ENCODE measurements at places on chromosomes 7 and 10.

DNA sequence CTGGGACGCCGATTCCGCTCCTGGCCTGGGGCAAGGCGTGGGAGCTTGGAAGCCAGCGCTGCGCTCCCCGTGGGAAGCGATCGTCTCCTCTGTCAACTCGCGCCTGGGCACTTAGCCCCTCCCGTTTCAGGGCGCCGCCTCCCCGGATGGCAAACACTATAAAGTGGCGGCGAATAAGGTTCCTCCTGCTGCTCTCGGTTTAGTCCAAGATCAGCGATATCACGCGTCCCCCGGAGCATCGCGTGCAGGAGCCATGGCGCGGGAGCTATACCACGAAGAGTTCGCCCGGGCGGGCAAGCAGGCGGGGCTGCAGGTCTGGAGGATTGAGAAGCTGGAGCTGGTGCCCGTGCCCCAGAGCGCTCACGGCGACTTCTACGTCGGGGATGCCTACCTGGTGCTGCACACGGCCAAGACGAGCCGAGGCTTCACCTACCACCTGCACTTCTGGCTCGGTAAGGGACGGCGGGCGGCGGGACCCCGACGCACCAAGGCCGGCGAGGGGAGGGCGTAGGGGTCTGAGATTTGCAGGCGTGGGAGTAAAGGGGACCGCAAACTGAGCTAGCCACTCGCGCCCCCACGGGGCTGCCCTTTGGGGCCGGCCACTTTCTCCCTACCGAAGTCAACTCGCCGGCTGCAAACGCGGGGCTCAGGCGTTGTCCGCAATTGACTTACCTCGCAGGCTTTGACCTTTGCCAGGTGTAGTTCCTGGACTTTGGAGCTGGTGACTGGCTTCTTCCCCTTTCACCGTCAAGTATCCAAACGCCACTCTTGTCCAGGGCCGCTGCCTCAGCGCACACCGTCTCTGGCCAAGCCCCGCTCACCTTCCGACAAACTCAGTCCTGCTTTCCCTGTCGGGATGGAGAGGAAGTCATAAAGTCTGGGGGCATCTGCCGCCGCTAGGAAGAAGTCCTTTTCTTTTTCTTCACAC, at the start of gene SCIN:
Gene SCIN, plus strand, starts transcription at position 187 of the 928 bp plus-strand sequence. Its CDS starts 67 bp downstream, at position 254.
- DNase-seq: no peak

- DNase-seq: no peak
Measured at GRCh38 chr10:11205030-11205772, 187.5 kb downstream of the CELF2 start.

DNA sequence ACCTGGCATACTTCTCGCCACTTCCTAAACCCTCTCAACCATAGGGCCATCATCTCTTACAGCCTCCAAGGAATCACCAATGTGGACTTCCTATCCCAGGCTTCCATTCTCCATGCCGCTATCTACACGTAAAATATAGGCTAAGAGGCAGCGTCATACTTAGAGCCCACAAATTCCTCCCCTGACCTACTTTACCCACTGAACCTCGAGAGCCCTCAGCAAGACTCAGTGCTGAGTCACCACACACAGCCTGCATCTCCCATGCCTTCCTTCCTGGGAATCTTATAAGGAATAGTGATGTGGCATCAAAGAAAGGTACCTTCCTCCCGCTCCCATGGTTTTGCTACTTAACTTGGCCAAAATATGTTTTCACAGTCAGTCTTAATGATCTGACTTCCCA, 435.6 kb upstream of the NFE2L3 start:
- no peak for DNase-seq

- DNase-seq: no peak
Measured at GRCh38 chr7:98276241-98276761, 5.2 kb upstream of the BRI3 start.

- no peak for DNase-seq
Measured at GRCh38 chr7:42342381-42342780, 105.4 kb upstream of the GLI3 start.

GRCh38 chr7:141441837-141442627, 109.2 kb upstream of the AGK start:
- DNase-seq: no peak

DNA sequence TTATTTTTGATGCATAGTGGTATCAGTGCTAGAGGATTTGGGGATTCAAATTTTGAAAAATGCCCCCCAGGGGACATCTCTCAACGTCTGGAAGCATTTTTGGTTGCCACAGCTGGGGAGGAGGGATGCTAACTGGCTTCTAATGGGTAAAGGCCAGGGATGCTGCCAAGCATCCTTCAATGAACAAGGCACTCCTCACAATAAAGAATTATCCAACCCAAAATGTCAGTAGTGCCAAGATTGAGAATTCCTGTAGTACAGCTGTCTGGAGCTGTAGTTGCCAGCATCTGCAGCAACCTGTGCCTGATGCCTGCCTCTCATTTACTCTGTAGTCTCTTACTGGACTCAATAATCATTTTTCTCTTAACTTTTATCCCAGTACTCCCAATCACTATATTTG, 53.5 kb downstream of the SEPTIN7 start:
- no peak for DNase-seq

- DNase-seq: no peak
Measured at GRCh38 chr7:25325186-25325757, 97.0 kb upstream of the NPVF start.

- no peak for DNase-seq
Measured at GRCh38 chr10:9157656-9158055, 1103.2 kb downstream of the GATA3 start.

DNA sequence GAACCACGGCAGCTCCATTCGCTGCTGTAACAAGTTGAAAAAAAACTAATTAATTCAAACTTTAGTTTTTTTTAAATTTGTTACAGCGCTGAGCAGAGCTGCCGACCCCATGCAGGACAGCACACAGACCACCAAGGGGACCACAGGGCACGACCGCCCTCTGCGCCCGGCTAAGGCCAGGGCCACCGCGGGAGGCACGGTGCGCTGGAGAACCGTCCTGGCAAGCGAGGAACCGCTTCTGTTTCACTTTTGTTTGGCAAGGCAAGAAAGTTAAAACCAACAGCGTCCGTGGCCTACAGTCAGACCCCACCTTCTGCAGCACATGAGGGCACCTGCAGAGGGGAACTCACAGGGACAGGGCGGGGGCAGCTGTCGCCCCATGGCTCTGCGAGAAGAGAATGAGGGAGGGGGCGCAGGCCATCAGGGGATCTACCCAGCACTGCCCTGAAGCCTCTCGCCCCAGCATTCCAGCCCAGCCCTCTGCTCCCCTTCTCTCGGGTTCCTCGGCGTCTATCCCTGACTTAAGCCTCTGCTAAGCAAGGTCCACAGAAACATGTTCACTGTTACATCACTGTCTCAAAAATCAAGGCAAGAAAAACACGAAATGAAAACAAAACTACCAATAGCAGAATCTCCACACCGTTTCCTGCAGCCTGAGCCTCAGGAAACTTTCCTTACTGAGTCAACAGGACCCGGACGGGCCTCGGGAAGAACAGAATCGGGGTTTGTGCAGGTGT, 204.4 kb downstream of the DIP2C start:
- peak; percentile 11 for DNase-seq

- DNase-seq: no peak
Measured at GRCh38 chr10:121596689-121597503, 1.3 kb downstream of the FGFR2 start.

DNA sequence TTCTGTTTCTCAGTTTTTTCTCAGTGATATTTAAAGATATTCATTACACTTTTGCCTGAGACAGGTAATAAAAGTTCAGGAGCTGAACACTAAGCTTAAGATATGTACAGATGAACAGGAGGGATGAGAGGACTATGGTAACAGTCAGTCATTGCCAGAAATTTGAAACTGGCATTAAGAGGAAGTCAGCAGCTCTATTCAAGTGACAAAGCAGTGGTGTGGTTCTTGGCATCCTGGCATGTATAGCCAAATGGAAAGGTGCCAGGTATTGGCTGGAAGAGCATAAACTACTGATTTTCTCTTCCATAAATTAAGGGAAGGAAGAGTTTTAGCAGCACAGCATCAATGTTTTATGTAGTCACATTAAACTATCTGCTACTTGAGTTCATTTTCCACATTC, 22.7 kb downstream of the HOXA1 start:
- no peak for DNase-seq

- DNase-seq: no peak
Measured at GRCh38 chr10:124654686-124655085, 89.5 kb downstream of the FAM53B start.

DNA sequence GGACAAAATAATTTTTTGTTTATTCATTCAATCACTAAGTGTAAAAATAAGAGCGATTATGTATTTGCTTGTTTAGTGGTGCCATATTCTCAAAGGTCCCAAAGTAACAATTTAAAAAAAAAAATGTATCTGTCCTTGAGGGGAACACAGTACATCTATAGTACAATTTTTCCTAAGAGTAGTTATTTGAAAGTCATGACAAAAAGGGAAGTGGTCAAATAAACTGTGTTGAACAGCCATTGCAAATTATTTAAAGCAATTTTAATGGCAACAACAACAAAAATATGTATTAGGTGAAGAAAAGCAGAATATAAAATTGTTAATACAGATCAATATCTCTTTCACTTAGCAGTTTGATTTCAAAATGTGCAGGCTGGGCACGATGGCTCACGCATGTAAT, 943.5 kb downstream of the CNTNAP2 start:
- DNase-seq: no peak

DNA sequence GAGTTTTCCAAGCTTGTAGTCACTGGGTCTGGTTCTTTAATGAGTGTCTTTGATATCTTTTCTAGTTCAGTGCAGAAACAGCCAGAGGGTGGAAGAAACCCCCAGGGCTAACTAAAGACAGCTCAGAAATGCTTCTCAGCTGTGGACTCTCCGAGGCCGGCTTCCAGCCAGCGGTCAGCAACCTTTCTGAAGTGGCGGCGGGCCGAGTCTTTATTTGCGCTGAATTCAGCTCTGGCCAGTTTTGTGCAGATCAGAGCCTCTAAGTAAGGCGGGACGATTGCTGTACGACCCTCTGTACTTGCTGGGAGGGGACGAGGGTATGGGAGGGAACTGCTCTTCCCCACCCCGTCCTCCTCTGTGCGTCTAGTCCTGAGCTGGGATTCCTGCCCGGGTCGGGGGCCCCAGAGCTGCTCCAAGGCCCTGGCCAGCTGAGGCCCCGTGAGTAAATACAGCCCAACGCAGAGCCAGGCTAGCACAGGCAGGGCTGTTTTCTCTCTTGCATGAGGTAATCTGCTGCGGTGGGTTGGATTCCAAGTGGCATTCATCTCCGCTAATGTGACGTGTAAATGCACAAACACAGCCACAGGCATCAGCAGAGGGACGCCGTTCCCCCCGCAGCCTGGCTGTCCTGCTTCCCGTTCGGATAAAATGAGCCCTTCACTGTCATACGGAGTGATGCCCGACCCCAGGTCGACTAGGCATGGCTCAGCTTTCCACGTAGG, 159.8 kb downstream of the PIP4K2A start:
- DNase-seq: no peak

GRCh38 chr7:30549931-30550493, 44.7 kb upstream of the GARS1 start:
- DNase-seq: no peak

- no peak for DNase-seq
Measured at GRCh38 chr7:159231017-159231416, 86.3 kb upstream of the VIPR2 start.

DNA sequence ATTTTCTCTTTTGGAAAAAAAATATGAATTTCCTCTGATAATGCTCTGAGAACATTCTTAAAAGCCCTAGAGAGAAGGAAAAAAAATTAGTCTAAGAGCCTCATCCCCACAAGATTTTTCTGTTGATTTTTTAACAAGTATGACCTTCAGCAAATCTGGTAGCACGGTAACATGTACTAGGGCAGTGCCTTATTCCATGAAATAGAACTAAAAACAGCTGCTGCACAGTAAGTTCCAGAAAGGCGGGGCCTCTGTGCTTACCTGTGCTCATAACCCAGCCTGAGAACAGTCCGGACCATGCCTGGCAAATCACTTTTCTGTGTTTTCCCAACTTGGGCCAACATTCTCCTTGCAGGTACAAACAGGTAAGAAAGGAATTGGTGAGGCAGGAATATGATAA, 519.1 kb upstream of the AKR1E2 start:
- no peak for DNase-seq

DNA sequence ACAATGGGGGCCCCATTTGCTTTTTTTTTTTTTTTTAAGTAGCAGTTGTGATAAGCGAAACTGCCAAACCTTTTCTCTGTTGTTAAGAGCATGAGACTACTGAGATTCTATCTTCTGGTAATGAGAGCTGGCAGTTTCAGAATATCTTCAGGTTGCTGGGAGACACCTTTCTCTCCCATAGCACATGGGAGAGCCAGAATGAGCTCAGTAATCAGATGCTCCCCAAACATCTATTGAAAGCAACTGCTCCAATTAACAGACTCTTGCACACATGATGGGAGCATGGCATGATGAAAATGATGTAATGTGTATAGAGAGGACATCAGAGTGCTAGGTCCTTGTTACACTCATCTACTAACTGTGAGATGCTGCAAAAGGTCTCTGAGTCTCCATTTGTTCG, 18.8 kb downstream of the MYO3A start:
- no peak for DNase-seq

DNA sequence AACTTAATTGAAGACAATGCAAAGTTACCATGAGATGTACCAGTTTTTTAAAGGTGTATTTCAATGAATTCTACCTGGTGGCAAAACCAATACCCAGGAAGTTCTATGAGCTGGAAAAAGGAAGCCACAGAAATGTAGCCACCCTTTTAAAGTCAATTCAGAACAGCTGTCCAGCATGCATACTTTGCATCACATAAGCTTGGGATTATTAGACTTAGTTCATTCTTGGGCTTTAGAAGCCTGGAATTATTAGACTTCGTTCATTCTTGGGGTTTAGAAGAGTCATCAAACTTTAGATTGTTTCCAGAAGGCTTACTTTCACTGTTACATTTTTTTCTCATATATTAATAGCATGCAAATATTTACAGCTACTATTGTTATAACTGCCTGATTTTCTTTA, 20.9 kb downstream of the SLC25A13 start:
- DNase-seq: no peak

DNA sequence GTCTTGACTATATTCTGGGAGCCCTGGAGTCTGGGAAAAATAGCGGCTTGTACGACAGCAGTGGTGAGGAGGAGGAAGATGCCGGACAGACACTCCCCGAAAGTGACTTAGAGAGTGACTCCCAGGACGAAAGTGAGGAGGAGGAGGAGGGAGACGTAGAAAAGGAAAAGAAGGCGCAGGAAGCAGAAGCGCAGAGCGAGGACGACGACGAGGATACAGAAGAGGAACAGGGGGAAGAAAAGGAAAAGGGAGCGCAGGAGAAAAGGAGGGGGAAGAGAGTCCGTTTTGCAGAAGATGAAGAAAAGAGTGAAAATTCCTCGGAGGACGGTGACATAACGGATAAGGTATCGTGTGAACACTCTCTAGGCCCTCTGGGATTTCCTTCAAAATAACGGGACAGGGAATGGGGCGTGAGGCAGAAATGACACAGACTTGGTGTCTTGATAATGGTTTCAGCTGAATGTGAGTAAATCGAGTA, 908 bp downstream of the NOM1 start:
- no peak for DNase-seq

GRCh38 chr7:147062897-147063296, 946.3 kb downstream of the CNTNAP2 start:
- no peak for DNase-seq

DNA sequence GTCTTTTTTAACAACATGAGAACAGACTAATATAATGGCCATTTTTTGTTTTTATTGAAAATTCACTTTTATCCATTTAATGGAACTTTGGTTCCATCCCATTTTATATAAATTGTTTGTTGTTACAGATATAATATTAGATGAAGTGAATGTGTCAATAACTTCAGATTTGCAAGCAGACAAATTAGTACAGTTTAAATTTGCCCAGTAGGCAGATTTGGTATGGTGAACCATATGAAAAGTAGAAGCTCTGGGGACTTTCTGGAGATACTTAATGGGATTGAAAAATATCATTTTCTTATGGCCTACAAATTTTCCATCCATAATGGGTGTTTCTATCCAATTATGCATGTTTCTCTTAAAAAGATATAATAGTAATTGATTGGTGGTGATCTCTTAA, 1196.2 kb upstream of the C7orf33 start:
- DNase-seq: no peak

Data from activated naive CD4-positive, alpha-beta T cell (primary cell).